ENCODE measurements at places on chromosomes 2 and 18.

DNA sequence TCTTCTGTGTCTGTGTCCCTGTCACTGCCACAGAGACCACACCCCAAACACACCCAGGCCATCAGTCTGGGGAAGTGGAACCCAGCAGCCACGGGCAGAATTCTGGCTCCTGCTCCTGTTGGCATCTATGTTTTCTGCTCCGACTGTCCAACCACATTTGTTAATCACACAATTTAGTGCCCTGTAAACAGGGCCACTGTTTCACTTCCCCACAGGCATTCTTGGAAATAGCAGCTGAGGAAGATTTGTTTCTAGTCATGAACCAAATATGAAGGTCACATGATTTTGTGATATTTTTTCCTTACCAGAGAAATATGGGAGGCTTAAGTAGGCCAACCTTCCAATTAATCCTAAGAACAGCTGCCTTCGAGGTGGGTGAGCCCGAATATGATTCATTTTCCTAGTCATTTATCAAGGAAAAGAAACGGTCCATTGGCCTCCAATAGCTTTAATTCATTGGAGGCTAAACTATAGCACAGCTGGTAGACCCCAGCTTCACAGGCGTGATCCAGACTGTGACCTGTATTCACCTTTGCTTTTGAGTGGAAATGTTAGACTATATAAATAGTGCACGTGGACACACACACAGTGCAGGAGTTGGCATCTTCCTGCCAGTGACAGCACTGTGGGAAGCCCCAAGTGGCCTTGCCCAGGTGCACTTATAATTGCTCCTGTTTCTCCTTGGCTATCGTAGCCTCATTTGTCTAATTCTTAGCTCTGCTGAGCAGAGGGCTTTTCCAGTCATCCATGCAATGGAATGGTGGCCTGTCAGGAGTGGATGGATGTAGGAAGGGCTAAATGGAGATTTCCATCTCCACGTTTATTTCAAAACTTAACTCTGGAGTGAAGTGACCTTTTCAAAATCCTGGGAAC, 267.9 kb downstream of the LPIN1 start:
- DNase-seq: no peak

- DNase-seq: no peak
Measured at GRCh38 chr2:9826208-9826607, 17.1 kb upstream of the TAF1B start.

- no peak for DNase-seq
Measured at GRCh38 chr2:176876493-176877103, 336.0 kb upstream of the HNRNPA3 start.

- DNase-seq: no peak
Measured at GRCh38 chr2:204265681-204266181, 279.5 kb upstream of the PARD3B start.

- DNase-seq: no peak
Measured at GRCh38 chr18:62324181-62324828, 805 bp upstream of the TNFRSF11A start.

GRCh38 chr2:50674876-50675275, 357.1 kb downstream of the NRXN1 start:
- no peak for DNase-seq

- DNase-seq: no peak
Measured at GRCh38 chr2:179311101-179311500, 46.5 kb upstream of the SESTD1 start.

- DNase-seq: peak; percentile 5
Measured at GRCh38 chr2:235468978-235469655, 24.7 kb upstream of the AGAP1 start.

DNA sequence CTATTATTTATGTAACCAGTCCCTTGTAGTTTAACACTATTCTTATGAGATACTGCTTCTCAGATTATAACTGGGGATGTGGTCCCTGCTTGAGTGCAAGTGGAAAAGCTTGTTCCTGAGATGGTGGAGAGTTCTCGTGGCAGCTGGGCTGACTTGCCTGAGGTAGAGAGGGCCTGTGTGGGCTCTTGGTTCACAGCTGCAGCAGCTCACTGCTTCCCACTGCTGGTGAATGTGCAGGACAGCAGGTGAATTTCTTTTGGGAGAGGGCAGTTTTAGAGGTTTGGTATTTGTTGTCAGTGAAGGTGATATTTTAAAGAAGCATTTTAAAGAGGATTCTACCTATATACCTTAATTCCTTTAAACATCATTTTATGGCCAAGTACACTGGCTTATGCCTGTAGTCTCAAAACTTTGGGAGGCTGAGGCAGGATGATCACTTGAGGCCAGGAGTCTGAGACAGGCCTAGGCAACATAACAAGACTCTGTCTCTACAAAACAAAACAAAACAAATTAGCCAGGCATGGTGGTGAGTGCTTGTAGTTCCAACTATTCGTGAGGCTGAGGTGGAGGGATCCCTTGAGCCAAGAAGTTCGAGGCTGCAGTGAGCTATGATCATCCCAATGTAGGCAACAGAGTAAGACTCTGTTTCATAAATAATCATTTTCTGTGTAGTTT, 94.8 kb downstream of the MTA3 start:
- peak; percentile 42 for DNase-seq

GRCh38 chr2:174334781-174335251, at the start of gene SP9:
Gene SP9, plus strand, starts transcription at chr2:174334954. Its CDS starts 139 bp downstream, at chr2:174335093.
- DNase-seq: no peak

DNA sequence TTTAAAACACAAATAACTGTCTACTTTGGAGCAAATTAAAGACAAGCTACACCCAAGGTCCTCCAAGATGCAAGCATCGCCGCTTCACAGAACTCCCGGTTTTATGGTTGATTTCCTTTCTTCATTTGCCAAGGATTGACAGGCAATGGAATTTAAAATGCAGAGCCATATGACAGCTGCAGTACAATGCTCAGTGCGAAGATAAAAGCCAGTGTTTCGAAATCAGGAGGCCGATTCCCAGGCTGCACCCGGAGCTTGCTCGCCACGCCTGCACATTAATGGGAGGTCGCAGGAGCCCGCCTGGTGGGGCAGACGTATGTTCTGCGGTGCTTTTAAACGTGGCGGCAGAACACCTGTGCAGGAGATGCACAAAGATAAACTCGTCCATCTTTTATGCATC, 727.6 kb upstream of the SOX11 start:
- no peak for DNase-seq

DNA sequence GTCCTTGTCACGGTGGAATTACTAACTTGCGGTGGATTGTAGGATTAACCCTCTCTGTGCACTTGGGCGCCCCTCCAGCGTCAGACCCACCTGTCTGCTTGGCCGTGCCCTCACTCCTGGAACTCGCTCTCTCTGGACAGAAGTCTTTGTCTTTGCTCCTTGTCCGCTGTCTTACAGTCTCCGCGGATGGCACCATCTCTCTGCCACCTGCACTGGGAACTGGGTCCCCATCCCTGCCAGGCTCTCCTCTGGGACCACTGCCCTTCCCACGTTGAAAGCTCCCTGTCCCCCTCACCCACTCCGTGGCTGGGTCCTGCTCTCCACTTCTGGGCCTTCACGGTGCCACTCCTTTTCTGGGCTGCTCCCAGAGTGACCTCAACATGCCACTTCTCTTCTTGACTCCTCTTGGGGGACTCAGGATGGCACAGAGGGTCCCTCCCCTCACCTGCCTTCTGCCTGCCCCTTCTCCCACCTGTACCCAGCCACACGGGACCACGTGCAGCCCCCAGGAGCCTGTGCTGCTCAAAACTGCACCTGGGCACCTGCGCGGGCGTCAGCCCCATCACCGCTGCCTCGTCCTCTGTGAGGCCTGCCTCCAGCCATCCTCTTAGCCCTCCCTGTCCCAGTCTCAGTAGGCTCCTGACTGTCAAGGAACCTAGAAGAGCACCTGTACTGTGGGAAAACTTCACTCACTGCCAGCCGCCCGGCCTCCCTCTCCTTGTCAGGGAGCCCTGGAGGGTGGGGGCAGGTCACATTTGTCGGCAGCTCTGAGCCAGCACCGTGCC, 11.1 kb downstream of the CNDP2 start:
- no peak for DNase-seq

- DNase-seq: no peak
Measured at GRCh38 chr2:119476301-119477112, 44.9 kb downstream of the TMEM37 start.

DNA sequence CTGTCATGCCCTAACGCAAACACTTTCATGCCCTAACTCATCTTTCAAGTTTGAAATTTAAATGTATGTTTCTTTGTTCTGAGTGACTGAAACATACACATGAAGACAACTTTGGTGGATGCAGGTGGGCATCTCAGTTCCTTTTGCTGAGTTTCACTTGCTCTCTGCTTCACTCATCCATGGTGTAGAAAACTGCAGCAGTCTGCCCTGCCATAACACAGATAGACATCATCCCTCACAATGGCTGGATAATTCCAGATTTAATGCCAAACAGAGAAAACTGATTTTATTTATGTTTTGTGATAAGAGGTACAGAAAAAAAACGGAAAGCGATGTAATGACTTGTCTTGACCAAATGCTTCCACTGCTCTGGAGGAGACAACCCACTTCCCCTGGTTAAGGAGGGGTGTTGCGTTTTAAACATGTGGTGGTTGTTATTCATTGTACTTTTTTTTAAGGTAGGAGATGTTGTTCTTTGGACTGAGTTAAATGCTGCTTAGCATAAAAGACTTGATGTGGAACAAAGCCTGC, 70.4 kb downstream of the RHBDD1 start:
- DNase-seq: no peak

GRCh38 chr2:42827647-42828486, 35.5 kb upstream of the HAAO start:
- DNase-seq: no peak

GRCh38 chr2:66683599-66683998, 248.7 kb downstream of the MEIS1 start:
- DNase-seq: no peak

GRCh38 chr2:2681711-2682251, 350.7 kb upstream of the MYT1L start:
- no peak for DNase-seq

- DNase-seq: peak; percentile 84
Measured at GRCh38 chr2:236833501-236834073, 252.1 kb upstream of the COPS8 start.

DNA sequence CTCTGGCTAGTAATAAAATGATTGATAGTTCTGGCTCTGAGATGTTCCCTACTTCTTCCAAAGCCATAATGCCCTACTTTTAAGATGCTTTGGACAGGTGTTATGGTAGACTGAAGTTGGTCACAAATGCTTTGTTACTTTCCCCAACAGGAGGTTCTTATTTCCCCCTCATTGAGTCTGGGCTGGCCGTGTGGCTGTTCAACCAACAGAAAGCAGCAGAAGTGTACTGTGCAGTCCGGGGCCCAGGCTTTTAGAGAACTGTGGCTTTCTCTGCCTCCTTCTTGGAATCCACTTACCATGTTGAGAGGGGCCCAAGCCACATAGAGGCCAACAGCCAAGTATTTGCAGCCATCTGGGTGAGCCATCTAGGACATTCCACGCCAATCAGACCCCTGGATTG, 94.2 kb downstream of the KCTD1 start:
- no peak for DNase-seq

DNA sequence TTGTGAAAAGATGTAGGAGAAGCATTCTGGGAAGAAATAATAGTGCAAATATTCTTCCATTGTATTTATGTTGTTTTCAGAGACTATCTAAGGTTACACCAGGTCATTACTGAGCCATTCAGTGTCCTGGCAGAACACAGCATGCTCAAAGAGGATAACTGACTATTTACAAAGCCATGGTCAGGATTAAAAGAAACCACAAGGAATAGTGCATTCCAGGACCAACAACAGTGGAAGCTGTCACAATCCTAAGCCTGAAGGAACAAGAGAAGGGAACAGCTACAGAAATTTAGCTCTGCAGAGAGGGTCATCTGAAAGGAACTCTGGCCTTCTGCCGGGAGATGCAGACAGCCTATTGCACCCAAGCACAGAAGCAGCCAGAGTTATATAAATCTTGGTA, 116.7 kb downstream of the DSC3 start:
- no peak for DNase-seq

DNA sequence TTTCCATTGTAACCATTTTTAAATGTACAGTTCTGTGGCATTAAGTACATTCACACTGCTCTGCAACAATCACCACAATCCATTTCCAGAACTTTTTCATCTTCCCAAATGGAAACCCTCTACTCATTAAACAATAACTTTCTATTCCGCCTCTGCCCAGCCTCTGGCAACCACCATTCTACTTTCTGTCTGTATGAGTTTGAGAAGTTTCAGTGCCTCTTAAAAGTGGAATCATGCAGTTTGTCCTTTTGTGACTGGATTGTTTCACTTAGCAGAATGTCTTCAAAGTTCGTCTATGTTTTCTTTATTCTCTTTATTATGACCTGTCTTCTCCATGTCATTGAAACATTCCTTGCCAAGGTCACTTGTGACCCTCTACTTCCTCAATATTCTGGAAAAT, 22.0 kb upstream of the PELI1 start:
- no peak for DNase-seq

DNA sequence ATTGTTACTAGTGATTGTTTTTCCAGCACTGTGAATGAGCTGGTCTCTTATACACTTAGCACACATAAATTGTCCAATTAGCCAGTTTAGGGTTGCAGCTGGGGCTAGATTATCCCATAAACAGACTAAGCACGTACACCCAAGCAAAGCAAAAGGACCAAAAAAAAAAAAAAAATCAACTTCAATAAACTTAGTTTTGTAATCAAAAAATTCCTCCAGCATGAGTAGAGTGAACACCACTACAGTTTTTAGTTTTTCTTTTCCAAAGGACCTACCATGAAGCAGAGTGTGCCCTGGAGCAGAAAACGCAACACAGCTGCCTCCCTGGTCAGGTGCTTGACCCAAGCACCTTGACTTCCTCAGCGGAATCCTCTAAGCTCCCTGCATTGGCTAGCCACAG, 249.4 kb upstream of the SLC14A2 start:
- DNase-seq: no peak

GRCh38 chr18:70627182-70627802, 338.4 kb downstream of the SOCS6 start:
- DNase-seq: no peak

DNA sequence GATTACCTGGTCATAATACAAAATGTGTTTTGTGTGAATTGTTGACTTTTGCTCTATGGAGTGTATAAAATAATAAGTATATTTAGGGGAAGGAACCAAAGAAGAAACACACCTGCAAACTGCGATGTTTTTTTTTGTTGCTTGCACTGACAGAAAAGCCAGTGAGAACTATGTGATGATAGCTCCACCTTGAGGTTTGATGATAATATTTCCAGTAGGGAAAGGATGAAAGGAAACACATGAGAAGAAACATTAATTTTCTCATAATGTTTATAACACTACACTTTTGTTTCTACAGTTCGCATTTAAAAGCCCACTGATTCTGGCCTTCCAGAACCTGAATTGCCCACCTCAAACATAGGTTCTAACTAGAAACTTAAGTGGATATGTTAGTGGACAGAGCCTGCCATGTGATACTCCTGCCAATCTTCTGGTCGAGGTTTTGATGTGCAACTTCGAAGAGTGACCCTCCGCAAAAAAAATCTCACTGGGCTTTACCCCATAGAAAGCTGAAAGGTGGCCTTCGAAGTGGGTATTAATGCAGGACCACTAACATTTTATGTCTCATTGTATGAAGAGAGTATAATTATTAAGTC, 476.4 kb upstream of the SPHKAP start:
- no peak for DNase-seq

DNA sequence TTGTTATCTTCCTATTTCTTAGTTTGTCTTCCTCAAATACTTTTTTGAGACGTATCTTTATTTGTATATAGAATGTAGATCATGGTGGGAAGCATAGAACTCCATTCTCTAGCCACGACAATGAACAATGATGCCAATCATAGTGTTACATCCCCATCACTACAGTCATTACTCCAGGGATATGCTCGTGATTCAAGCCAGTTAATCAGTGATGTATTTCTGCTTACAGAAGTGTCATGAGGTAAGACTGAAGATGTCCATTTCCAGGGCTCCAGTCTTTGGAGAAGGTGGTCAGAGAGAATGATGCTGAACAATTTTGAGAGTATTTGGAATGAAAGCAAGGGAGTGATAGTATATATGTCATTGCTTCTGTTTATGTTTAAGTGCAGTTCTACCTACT, 777.2 kb upstream of the TMEFF2 start:
- DNase-seq: no peak
